ENCODE measurements at places on chromosomes 6 and 20. TPM values are rescaled to one million over a fixed set of nuclear protein-coding genes. Genes with fewer than 3 reads are reported as not detected.

The NNAT gene
- 7.4 TPM for total RNA-seq

The PDE7B gene
- 14.2 TPM for total RNA-seq

The EFCAB8 gene
- not detected for total RNA-seq

The SLC22A16 gene
- total RNA-seq = 4.2 TPM

The DDO gene
- 7.6 TPM for total RNA-seq

The SEL1L2 gene
- not detected for total RNA-seq

The CNR1 gene
- 31.1 TPM for total RNA-seq

The GRIK2 gene
- 7.8 TPM for total RNA-seq

The HMGCLL1 gene
- total RNA-seq = 0.84 TPM

The PSORS1C2 gene
- total RNA-seq = not detected

The BANF2 gene
- total RNA-seq = not detected

The OTOR gene
- total RNA-seq = not detected

The STK4 gene
- 39.6 TPM for total RNA-seq

The CRISP1 gene
- total RNA-seq = not detected

The BMP6 gene
- total RNA-seq = 16.2 TPM

GRCh38 chr6:120056085-120056484 lies 706.5 kb upstream of the MAN1A1 start:
- DNase-seq = no peak

- no peak for DNase-seq
These were observed 301.9 kb upstream of the SUPT3H start for GRCh38 chr6:45679631-45680030.

- DNase-seq = no peak
These were observed 3.6 kb downstream of the ADISSP start for GRCh38 chr20:3763671-3764601.

DNA sequence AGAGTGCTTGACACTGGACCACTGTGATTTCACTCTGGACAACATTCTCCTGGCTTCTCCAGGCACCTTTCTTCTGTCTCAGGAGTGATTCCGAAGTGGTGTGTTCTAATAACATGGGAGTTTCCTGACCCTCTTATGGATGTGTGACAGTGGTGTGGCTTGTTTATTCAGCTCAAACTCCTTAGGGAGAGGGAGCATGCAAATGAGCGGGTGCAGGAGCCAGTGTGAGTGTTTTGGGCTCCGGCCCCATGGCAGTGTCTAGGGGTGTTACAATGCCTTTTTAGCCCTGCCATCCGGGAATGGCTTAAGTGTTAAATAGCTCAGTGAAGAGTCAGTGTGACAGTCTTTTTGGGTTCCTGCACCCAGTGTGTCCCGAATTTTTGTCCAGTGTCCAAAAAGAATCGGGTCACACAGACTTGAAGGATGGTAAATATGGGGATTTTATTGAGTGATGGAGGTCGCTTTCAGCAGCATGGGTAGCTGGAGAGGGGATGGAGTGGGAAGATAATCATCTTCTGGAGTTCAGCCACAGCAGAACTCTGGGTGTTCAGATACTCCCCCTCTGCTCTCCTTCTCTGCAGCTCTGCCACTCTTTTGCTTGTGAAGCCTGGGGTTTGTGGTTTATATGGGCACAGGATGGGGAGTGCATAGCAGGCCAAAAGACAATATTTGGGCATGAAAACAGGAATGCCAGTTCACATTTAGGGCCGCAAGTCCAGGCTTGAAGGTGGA lies 928.9 kb upstream of the CITED2 start:
- DNase-seq = no peak

DNA sequence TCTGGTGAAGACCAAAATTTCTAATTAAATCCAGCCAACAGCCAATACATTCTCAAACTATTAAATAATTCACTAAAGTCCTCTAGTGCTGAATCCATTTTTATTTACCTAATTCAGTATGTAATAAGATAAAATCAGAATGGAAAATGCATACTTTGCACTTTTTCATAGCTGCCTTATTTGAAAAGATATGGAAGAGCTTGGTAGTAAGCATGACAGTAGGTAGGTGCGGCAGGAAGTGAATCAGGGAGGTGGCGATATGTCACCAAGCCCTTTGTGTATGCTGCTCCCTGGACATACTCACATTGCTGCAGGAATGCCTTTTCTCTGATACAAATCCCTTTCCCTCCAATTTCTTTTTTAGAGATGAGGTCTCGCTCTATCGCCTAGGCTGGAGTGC lies 10.2 kb upstream of the TGM3 start:
- no peak for DNase-seq

GRCh38 chr20:25539742-25540672 lies 45.3 kb downstream of the NINL start:
- no peak for DNase-seq

DNA sequence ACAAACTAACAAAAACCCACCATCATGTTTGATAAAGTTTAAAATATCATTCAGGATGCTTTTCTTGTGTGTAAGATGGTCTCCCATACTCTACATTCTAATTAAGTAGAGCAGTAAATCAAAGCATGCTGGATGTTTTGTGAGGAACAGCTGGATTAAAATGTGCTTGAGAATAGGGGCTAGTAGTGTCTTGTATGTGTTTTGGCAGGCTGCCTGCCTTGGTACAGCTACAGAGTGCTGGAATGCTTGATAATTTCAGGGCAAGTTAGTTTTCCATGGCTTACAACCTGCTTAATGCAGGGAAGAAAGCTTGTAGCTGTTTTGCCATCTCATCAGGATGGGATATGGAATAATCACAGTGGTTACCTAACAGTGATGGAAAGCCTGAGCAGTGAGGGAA lies 636.6 kb upstream of the MMS22L start:
- DNase-seq = no peak

DNA sequence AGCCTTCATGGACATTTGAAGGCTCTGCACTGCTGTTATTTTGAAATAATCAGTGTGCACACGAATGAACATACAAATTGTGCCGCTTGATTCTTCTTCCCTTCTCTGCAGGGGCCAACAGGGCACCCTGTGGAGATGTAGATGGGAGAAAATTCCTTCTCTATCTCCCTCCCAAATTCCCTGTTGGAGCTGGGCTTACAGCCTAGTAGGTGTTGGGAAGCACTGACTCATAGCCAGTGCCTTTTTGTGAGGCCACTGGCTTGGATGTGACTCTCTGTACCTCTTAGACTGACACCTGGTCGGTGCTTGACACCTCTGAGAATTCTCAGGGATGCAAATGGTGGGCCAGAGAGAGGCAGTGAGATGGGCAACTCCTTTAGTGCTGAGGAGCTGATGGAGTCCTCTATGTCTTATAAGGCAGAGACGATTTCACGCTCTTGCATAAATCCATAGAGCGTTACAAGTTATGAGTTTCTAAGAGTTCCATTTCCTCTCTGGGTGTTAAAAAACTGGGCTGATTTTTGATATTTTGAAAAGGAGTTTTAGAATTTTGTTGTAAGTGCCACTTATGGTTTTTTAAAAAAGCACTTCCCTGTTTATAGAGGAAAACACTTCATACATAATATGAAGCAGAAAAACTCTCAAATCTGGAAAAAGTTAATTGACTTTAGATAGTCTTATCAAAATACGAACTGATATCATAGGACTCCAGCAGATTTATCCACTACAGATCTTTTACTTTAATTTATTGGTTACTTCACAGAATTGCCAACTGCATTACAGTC lies 89.8 kb upstream of the MAP3K7 start:
- no peak for DNase-seq

- DNase-seq = no peak
These were observed 11.2 kb downstream of the SPDEF start for GRCh38 chr6:34544776-34545471.

DNA sequence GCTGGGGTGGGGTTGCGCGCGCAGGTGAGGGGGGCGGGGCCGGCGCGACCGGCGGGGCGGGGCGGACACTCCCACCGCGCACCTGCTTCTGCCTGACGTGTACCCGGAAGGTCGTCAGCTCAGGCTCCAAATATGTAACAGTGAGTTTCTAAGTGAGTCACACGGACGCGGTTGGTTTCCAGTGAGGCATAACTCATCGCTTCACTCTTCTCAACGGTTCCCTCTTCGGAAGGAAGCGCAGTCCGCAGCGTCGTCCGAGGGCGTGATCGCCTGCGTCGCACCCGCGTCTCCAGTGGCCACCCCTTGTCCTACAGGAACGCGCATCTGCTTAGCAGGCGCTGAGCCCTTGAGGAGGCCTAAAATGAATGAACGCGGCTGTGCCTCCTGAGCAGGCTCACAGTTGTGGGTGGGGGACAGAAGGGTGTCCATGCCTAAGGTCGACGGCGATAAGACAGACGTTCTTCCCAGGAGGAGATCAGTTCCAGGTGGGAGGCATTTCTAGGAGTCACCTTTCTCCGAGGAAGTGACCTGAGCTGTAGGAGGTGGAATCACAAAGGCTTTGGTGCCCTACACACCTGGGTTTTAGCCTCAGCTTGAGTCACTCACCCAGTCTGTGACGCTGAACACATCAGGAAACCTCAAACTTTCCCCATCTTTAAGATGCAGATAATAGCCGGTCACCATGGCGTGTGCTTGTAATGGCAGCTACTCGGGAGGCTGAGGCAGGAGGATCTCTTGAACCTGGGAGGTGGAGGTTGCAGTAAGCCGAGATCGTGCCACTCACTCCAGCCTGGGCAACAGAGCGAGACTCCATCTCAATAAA lies 50.9 kb upstream of the EZR start:
- DNase-seq = no peak

GRCh38 chr6:143601504-143601903 lies 76.3 kb upstream of the PHACTR2 start:
- DNase-seq = no peak

- DNase-seq = no peak
These were observed 242.7 kb downstream of the MYLK4 start for GRCh38 chr6:2508071-2508470.

- DNase-seq = no peak
These were observed 150.5 kb downstream of the SLC16A10 start for GRCh38 chr6:111237852-111238251.

DNA sequence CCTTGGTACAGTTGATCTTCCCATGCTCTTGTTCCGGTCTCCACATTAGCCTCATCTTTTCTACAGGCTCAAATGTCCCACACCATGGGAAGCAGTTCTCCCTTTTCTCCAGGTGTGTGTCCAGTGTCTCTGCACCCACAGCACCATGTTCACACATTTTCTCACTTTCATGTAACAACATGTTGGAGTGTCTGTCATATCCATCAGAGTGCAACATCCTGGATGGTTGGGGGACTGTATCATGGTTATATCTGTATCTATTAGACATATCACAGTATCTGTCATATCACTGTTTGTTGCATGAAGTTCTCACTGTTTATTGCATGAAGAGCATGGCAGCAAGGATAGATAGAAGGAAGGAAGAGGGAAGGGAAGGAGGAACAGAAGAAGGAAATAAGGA lies 635.6 kb downstream of the EPM2A start:
- DNase-seq = no peak

- DNase-seq = no peak
These were observed 105.3 kb downstream of the EYA2 start for GRCh38 chr20:46999801-47000465.

GRCh38 chr6:54533567-54533966 lies 225.3 kb downstream of the TINAG start:
- DNase-seq = no peak

DNA sequence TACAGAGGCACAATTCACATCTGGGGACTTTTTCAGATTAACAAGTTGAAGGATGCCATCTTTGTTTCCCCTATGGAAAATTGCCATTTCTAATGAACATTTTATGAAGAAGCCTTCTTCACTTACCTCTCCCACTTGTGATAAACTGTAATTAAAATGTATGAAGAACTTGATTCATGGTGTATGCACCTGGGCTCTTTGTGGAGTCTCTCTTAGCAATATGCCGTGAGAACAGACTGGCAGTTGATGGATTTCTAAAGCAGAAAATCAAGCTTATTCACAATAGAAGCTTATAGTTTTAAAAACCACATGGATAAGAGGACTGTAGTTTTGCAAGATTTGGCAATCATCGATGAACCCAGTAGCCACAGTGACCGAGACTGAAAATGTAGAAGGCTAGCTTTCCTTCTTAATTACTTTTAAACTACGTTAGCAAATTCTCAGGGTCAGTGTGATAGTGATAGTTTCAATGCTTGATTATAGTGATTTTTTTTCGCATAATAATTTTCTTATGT lies 270.6 kb downstream of the PRL start:
- no peak for DNase-seq

- no peak for DNase-seq
These were observed 47.8 kb downstream of the LHFPL5 start for GRCh38 chr6:35852994-35853393.

GRCh38 chr20:61535536-61535935 lies 283.5 kb downstream of the CDH4 start:
- no peak for DNase-seq

DNA sequence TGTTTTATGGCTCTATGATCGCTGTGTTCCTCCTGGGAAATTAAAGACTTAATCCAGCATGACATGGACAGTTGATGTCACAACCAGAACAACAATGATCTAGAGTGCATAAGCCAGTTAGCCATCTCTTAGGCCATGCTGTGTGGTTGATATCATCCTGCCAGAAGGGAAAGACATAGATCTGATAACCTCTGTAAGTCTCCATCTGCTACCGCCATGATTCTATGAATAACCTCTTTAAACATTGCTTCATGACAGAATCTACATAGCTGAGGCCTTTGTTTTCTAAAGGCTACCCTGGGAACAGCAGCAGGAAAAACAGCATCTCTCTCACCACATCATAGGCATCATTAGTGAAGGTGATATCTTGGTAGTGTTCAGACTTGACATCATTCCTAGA lies 117.6 kb upstream of the PHACTR1 start:
- DNase-seq = no peak

Data from omental fat pad (tissue), 4 donors.